T-helper 22 cell (primary cell): ENCODE measurements at places on chromosomes 5 and 9.

- DNase-seq: no peak
Measured at GRCh38 chr5:139193928-139194327, 4.2 kb downstream of the SIL1 start.

GRCh38 chr9:93178851-93179786, 4.8 kb upstream of the WNK2 start:
- DNase-seq: no peak

- no peak for DNase-seq
Measured at GRCh38 chr5:1331861-1332405, 13.0 kb downstream of the CLPTM1L start.

GRCh38 chr5:35487233-35488025, 130.2 kb upstream of the SPEF2 start:
- no peak for DNase-seq

- no peak for DNase-seq
Measured at GRCh38 chr9:77486968-77487367, 161.2 kb downstream of the GNA14 start.

- DNase-seq: no peak
Measured at GRCh38 chr5:158898185-158899177, 201.2 kb downstream of the EBF1 start.
